ENCODE measurements at places on chromosomes 2 and 18.

- no peak for DNase-seq
Measured at GRCh38 chr18:37729716-37730115, 164.1 kb upstream of the CELF4 start.

DNA sequence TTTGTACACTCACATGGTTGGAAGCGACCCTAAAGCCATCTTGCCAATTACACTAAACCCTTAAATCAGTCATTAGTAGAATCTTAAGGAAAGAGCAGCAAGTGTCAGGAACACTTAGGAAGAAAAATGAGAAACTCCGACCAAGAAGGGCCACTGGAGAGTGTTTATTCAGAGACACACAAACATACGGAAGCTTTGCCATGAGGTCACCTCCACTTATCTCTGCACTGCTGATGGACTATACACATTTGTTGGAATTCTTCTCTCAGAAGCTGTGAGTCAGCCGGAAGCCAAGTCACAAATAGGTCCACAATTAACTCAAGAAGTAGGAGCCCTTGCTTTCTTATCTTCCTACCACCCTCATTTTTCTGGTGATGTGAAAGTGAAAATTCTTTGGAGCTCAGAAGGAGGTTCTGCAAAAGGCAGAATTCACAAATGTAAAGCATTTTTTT is 21.6 kb downstream of the BMP10 start:
- DNase-seq, result no peak

GRCh38 chr2:184178229-184178628 is 420.1 kb upstream of the ZNF804A start:
- no peak for DNase-seq

GRCh38 chr2:217901400-217901799 is 101.4 kb downstream of the TNS1 start:
- DNase-seq, result no peak

- no peak for DNase-seq
Measured at GRCh38 chr2:237150831-237151375, 65.2 kb downstream of the COPS8 start.

DNA sequence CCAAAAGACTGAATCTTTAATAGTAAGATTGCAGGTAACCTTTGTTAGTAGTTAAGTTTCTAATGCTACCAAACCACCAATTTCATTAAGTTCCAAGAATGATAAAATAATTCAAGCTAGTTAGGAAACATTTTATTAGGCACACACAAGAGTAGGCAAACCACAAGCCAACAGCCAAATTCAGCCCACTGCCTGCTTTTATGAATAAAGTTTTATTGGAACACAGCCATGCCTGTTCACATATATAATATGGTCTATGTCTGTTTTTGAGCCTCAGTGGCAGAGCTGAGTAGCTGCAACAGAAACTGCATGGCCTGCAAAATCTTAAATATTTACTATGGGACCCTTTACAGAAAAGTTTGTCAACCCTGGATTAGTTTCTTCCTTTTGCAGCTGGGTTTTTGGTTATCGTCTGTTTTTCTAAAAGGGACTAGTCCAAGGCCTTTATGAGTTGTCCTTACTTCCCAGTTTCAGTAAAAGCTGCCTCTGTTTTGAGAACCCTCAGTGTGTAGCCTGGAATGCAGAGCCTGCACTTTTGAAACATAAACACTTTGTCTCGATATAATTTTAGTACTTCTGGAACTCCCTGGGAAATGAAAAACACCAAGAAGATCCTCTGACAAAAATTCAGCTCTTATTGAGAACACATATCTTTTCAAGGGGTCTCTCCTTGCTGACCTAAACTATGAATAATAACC is 39.1 kb downstream of the FRZB start:
- DNase-seq, result no peak

GRCh38 chr2:175847128-175847527 is 154.9 kb downstream of the LNPK start:
- DNase-seq, result no peak

GRCh38 chr18:3810296-3810695 is 360.3 kb downstream of the TGIF1 start:
- DNase-seq, result no peak

DNA sequence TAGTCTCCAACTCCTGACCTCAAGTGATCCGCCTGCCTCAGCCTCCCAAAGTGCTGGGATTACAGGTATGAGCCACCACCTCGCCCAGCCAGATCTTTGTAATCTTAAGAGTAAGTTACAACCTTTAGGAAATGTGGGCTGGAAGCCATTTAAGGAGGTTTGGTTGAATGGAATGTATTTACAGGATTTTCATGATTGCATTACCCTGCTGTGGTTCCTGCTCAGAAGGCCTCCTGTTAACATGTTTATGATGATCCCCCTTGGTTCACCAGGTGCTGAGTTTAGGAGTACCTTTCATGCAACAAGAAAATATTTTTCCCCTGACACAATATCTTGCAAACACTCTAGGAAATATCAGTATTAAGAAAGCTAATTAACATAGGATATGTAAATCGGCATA is 187.4 kb upstream of the SH3BP4 start:
- DNase-seq, result no peak

DNA sequence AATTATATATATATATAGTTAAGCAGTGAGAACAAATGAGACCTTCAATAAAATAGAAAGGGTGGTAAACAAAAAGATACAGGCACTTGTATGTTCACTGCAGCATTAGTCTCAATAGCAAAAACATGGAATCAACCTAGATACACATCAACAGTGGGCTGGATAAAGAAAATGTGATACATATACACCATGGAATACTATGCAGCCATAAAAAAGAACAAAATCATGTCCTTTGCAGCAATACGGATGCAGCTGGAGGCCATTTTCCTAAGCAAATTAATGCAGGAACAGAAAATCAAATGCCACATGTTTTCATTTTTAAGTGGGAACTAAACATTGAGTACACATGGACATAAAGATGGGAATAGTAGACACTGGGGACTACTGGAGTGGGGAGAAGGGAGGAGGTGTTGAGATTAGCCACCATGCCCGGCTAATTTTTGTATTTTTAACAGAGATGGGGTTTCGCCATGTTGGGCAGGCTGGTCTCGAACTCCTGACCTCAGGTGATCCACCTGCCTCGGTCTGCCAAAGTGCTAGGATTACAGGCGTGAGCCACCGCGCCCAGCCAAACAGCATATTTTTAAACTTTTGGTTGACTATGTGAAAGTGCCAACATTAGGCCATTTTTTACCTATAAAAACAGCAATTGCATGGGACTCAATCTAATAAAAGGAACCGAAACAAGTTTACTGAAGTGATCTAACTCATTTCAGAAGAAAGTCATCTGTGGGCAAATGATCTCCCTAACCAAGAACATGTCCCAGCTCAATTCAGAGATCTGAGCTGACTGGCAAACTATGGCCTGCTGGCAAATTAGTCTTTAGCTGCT is 23.7 kb downstream of the ICA1L start:
- DNase-seq, result no peak

DNA sequence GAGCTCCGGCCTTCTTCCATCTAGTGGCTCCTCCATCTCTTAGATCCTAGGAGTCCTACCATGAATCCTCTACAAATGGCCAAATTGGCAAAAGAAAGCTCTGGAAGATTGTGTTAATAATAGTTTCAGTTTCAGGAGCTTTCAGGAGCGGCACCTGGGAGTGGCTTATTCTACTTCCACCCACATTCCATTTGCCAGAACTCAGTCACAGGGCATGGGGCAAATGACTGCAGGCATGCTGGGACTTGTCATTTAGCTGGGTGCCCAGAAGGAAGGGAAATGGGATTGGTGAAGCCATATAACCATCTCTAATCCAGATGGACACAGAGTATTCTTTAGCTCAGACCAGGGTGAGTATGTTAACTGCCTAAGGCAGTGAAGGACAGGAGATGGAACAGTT is 3.6 kb upstream of the LRATD1 start:
- no peak for DNase-seq

DNA sequence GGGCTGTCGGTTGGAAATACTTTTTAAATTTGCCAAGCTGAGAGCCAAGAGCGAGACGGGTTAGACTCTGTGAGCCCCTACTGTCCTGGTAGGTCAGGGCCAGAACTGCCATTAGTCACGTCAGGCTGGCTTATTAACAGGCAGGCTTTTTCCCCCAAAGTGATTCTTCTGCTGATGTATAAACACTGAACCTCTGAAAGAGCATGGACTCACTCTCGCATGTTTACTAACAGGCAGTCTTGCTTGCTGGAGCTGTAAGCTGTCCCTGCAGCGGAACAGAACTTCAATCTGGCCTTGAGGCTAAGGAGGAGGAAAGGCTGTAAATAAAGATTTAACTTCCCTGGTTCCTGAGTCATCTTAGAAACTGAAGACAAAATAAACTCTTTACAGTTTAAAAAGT is 288.4 kb downstream of the PIEZO2 start:
- DNase-seq, result no peak

DNA sequence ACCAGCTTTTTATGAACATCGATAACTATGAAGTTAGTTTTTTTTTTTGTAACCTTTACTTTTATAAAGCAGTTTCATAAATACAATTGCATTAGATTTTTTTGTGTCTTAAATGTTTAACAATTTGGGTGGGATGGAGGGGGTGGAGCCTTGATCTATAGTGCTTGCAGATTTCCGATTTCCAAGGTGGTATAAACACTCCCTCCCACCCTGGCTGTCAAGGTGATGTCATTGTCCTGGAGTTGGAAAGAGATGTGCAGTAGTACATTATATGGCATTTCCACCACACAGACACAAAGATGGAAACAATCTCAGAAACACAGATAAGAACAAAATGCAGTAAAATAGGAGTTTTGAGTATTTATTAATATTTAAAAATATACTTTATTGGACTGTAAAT is 114.4 kb downstream of the TTN start:
- DNase-seq, result no peak

GRCh38 chr2:143433251-143433650 is 304.0 kb downstream of the ARHGAP15 start:
- DNase-seq, result no peak

DNA sequence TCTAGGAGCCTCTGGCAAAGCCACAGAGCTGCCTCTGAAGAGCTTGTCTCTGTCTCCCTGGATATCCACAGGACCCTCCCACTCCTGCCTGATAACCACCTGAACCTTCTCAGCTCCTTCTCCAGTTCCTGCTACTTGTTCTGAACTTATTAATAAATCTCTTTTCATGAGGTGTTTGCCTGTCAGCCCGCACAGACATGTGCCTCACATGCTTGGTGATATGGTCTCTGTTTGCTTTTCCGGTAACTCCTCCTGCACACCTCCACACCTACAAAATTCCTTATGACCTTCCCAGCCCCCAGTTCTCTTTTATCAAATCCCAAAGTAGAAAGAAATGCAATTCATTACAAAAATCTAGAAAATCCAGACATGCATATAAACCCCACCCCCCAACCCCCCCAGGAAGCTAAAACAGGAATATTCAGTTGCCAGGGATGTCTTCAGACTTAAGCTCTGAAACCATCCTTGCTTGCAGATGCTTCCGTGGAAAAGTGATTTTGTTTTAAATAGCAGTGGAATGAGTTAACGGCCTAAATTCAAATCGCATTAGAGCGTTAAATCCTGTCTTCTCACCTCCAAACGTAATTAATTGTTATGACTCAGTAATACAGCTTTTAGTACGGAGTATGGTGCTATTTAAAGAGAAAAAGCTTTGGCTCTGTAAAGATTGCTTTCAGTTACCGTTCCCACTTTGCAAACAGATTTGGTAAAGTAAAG is 2.1 kb upstream of the PID1 start:
- no peak for DNase-seq

DNA sequence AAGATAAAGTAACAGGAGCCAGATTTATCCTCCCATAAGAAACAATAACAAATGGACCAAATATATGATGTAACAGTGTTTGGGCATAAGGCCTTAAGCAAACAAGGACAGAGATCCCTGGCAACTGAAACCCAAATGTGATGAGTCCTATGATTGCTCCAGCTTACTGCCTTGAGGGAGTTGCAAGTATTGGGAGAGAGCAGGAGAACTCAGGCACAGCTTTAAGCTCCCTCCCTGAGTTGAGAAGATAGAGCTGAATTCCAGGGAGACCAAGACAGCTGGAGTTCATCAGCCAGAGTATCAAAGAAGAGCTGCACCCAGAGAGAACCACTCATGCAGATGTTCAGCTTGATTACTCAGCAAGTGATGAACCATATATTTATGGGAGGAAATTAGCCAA is 814.5 kb upstream of the RAB6C start:
- DNase-seq, result no peak

DNA sequence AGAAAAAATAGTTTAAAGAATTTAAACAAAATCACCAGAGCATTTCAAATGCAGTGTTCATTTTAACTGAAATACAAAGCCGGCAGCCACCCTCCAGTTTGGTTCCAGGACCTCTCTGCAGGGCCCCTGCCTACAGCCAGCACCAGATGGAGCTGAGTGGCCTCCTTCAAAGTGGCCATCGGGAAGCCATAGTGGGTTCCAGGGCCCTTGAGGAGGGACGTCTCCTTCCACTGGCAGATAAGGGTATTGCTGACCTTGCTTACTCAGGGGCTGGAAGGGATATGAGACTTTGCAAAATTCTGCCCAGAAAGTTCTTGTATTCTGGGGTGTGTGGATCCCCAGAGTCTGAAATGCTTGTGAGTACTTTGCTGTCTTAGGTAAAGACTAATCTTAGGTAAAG is 205.2 kb upstream of the APCDD1 start:
- DNase-seq, result no peak

DNA sequence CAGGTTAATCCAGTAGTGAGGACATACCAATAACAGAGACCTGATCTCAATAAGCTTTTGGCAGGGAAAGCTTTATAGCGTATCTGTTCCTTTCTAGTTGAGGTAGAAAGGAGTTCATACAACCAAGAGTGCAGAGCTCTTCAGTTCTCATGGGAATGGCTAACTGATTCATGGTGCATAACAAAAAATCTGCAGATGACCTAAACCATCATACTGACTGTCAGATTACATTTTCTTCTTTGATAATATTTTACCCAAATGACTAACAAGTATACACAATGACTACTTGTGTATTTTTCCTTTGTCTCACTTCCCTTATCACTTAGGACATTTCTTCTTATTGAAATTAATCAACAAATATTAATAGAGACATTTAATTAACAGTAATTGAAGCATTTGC is 140.0 kb upstream of the SERTAD2 start:
- DNase-seq, result no peak

- no peak for DNase-seq
Measured at GRCh38 chr2:174667250-174667860, 69.8 kb upstream of the WIPF1 start.

- no peak for DNase-seq
Measured at GRCh38 chr2:79388024-79388423, 124.8 kb upstream of the CTNNA2 start.

GRCh38 chr2:71336802-71337201 is 5.2 kb downstream of the ZNF638 start:
- DNase-seq, result no peak

DNA sequence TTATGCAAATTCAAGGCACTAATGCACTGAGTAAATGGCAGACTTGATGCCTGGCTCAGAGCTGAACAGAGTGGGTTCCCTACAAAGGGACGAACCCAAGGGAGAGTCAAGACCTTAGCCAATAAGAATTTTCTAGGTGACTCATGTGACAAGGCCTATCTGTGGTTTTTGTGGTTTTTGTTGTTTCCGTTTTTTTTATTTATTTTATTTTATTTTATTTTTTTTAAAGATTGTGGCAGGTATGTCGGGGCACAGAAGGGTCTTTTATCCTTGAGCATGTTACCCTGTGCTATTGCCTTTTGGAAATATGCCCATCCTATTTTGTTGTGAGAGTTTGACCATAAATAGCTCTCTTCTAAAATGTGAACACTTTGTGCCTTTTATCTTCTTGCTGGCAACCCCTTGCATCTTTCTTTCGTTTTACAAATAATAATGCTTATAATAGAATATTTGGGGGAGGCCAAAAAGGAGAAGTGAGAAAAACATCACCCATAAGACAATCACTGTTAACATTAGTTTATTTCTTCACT is 113.4 kb upstream of the AQP4 start:
- no peak for DNase-seq
